ENCODE measurements at places on chromosomes 1 and 21.

DNA sequence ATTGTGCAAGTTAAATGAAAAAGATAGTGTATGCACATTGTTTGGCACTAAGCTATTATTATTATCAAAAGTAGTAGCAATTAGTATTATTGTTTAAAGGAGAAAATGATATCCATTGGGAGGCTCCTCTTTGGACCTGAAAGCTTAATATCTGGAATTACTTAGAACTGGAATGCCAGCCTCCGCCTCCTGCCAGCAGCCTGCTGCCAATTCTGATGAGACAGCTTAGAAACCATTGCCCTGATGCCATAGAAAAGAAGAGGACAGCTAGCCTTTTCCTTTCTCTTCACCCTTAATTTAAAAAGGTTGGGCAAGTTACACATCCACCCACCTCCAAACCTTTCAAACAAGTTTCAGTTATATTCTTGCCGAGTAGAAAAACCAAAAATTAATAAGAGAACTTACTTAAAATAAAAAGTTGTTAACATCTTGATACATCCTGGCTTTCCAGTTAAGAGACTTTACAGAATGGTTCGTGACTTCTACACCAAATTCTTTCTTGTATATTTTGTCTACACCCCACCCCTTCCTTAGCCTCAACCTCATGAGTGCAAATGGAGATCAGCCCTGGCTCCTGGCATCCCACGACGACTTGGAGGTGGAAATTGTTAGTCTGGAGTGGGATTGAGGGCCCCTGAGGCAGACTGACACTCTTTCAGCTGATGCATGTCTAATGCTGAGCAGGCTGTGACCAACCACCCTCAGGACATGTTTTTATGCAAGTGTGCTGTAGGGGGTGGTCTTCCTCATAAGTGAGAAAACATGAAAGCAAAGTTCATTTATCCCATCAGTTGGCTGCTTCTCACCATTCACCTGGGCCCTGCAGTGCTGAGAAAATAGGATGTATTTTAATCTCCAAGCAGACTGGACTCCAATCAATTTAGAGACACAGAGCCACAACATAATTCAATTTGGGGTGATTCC is 120.6 kb downstream of the KCNJ15 start:
- DNase-seq = no peak

DNA sequence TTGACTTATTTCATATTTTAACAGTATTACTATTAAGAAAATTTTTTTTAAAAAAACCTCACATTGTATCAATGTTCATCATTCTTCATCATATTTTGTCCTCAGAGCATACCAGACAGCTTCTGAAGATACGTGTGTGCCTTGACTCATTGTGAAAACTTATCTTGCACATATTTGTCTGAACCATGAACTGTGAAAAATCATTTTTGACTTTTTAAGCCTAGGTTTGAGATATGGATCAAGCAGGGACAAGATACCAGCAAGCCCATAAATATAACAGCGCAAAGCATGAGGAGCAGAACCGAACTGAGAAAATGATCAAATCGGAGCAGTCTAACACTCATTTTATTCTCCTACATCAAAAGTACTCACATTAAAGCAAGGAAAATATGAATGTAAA is 506.0 kb downstream of the BRINP3 start:
- no peak for DNase-seq

- no peak for DNase-seq
Measured at GRCh38 chr1:214044438-214045214, 56.9 kb downstream of the PROX1 start.

GRCh38 chr1:67847466-67847865 is 14.2 kb upstream of the GNG12 start:
- DNase-seq = no peak

GRCh38 chr1:34369701-34370455 is 193.2 kb downstream of the C1orf94 start:
- DNase-seq = no peak

DNA sequence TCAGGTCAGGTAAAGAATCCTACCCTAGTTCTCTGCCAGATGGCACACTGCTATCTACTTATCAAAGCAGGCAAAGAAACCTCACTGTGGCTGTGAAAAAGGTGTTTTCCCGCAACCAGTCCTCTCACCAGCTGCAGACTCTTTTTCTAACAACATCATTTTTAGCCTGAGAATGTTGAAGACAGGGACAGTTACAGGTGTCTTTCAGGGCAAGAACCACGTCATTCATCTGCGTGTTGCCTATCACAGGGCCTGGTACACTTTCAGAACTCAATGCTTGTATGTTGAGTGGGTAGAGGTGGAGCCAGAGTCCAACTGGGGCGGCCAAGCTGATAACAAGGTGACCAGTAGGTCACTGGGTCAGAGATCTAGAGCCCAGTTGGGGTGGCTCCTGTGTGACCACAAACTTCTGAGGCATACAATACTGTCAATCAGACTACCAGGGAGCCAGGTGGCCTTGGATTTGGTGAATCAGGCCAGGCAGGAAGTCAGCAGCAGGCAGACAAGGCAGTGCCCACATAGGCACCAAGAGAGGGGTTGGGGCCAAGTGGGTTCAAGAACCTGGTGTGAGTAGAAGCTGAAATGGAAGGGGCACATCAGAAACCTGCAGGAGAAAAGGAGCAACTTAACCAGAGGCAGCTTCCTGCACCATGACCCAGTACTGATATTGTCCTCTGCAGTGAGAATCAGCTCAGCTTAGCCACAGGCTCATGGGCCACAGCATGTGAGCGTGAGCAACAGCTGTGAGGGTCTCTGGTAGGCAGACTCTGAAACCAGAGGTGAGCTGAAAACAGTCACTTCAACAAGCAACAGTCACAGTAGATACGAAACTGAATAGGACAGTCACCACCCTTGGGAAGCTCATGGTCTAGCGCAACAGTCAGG is 123.6 kb downstream of the DTL start:
- no peak for DNase-seq

DNA sequence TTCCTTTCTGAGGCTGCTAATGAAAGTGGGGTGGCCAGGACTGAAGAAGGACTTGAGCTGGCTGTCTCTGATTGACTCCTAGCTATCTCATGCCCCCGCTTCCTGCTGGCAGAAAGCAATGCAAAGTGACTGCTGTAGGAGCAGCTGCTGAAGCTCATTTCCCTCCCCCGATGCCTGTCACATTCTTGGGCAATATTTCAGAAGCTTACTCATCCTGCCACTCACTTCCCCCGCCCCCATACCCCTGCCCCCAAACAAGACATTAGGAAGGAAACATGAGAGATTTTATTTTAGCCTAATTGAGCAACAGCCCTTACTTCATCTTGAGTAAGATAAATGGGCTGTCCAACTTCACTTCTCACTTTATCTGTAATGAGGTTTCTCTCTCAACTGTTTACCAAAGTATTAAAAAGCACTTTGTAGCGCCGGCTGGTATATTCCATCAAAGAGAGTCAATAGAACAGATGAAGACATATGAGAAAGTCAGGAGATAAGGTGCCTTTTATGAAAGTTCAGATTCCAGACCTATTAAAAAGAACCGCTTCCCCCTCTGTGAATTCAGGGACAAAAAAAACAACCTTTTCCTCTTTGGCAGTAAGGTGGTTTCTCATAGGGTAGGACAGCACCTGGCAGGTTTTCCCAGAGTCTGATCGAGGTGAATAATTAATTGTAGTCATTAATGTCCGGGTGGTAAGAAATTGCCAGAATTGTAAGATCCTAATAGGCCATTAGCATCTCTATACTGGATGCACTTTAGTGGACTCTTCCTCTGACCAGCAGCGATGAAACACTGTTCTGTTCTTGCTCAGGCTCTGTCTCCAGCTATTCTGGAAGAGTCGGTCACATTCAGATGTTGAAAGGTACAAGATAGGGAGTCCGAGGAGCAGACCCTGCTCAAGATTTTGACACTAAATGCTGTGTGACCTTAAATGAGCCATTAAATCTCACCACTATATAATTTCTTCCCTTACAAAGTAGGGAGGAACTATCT is 70.2 kb downstream of the SH3GLB1 start:
- no peak for DNase-seq

DNA sequence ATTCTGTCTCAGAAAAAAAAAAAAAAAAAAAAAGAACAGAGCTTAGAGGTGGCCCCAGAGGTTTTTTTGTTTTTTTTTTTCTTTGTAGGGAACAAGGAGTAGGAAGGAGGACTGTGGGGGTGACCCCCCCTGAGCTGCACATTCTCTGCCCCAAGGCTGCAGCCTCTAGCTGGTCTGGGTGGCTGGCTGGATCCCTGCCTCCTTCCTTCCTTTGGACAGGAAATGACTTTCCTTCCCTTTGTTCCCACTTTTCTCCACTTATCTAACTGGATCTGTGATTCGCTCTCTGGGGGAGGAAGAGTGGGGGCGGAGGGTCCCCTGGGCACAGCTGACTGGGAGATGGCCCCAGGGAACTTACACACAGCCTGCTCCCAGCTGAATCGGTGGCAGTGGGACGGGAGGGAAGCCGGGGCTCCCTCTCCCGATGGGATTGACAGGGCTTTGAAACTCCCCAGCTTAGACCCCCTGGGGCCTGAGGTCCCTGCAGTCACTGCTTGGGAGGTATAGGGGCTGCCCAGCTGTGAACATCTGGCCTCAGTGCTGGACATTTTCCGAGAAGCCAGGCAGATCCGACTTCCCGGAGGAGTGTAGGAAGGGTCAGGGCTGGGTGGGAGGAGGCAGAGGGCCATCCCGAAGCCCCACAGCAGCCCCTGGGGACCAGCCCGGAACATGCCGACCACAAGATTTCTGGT is 2.1 kb downstream of the FBLIM1 start:
- DNase-seq = no peak

DNA sequence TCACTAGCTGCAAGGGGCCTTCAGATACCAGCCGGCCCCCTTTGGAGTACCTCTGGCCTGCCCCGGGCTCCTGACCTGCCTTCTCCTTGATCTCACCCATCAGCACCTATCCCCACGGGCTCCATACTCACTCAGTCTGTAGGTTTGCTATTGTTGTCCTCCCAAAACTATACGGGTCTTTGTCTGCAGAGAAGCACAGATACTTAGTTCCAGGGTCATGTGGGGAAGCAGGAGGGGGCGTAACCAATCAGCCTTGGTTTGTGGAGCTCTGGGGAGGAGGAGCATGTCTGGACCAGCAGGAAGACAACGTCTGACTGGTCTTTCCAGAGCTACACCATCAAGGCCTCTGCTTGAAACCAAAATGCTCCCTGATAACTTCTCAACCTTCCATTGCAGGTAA is 15.2 kb downstream of the TMEM63A start:
- no peak for DNase-seq

- DNase-seq = no peak
Measured at GRCh38 chr21:25518491-25518911, 88.8 kb downstream of the MRPL39 start.

- no peak for DNase-seq
Measured at GRCh38 chr1:111615870-111616715, 3.5 kb upstream of the RAP1A start.

DNA sequence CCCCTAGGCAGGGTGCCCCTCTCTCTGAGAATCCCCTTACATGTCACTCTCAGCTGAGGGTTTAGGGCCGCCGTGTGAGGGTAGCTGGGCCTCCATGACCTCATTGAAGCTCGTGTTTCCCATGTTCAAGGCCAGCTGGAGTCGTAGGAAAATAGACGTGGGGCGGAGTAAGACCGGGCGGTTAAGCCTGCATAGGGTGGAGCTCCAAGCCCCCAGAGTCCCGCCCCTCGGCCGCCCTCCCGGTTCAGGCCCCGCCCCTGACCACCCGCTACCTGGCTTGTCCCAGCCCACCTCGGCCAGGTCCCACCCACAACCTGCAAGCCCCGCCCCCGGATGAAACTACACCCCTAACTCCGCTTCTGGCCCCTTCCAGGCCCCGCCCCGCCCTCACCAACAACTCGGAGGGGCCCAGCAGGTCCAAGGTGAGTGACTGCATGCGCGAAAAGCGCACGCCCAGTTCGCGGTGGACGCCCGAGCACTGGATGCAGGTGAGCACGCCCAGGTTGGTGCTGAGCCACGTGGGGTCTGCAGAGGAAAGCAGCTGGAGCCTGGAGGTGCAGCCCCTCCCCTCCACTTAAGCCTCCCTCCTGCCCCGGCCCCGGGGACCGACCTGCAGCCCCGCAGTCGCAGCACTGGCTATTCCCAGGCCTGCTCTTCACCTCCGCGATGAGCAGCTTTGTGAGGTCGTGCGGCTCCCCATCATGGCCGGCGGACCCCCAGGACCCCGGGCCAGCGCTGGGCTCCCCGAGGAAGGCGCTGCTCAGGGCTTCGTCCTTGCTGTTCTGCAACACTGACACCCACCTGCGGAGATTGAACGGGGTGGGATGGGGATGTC is 12.2 kb upstream of the TCEA3 start:
- no peak for DNase-seq

- DNase-seq = no peak
Measured at GRCh38 chr1:238115852-238116251, 225.1 kb upstream of the ZP4 start.

DNA sequence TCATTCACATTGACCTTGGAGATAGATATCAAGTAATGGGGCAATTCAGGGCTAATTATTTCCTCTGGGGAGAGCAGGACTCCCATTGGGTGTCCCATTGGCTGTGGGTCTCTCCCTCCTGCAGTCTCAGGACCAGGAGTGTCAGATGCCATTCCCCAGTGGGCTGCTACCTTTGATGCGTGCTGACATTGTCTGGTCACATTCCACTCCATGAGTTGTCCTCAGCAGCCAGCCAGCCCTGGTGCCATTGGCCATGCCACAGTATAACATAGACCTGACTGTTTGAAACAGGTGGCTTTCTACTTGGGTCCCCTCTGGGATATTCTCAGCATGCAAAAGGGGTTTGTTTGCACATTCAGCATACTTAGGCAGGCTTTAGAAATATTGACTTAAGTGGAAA is 118.5 kb downstream of the MRPS6 start:
- no peak for DNase-seq

Measured in cerebellar nuclear complex (tissue), 1 donor.